ENCODE measurements at places on chromosomes 3 and 15.
A peak's percentile ranks its signal among the peaks of the same experiment; 100 is the strongest.

DNA sequence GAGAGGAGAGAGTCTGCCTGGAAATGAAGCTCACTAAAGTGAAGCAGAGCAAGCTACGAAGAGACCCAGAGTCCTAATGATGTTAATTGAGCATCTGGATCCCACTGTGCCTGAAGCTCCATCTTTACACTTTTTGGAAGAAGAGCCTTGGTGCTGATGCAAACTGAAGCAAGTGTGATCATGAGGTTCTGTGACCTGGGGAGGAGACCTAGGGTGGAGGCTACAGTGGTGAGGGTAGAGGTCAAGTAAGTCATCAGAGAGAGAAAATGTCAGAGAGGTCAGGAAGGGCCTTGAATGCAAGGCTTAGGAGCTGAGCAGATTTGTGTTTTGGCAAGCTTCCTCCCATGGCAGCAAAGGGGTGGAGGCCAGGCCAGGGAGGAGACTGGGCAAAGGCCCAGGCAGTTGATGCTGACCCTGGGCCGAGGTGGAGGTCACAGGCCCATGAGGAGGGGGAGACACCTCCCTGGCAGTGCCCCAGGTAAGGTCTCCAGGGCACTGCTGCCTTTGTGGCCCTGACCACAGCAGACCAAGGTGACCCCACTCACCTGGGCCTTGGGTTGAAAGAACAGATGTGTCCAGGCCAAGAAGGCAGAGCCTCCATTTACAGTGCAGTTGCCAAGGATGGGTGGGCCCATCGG, 1.6 kb downstream of the GRIP2 start:
- no peak for DNase-seq

DNA sequence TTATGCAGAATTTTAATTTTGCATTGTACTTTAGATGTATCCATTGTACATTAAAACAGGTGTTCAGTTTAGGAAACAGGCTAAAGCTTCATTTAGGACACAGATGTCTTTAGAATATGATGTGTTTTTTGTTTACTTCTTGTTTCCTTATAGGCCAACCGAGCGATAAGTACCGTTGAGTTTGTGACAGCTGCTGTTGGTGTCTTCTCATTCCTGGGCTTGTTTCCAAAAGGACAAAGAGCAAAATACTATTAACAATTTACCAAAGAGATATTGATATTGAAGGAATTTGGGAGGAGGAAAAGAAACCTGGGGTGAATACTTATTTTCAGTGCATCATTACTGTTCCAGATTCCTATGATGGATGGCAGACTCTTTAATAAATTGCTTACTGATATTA, 29.4 kb downstream of the PLAAT1 start:
- no peak for DNase-seq

GRCh38 chr3:194310060-194310835, 40.9 kb downstream of the CPN2 start:
- no peak for DNase-seq

GRCh38 chr3:138946663-138947494, at the start of the genes FOXL2 and FOXL2NB:
TSS of gene FOXL2 (minus strand) at chr3:138947137. CDS start at chr3:138946722, 415 bp downstream.
TSS of gene FOXL2NB (plus strand) at chr3:138947217. CDS start at chr3:138947365, 148 bp downstream.
- DNase-seq: peak; percentile 59

DNA sequence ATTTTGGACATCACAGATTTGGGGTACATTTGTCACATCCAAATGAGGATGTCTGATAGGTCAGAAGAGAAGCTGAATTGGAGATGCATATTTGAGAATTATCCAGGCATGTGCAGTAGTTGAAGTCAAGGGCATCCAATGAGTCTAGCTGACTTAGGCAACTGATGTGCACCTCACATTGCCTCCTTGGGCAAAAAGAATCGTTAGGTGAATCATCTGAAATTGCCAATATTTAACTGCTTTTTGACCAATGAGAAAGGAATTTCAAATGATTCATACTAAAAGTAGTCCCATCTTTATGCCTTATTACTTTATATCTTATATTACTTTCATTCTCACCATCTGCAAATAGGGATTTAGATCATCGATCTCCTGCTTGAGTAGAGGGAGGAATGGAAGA, 117.7 kb downstream of the CD47 start:
- no peak for DNase-seq

- DNase-seq: no peak
These were observed 81.6 kb downstream of the ST6GAL1 start for GRCh38 chr3:187011915-187012314.

- DNase-seq: no peak
These were observed 943.6 kb downstream of the DIPK2A start for GRCh38 chr3:144915202-144915601.

DNA sequence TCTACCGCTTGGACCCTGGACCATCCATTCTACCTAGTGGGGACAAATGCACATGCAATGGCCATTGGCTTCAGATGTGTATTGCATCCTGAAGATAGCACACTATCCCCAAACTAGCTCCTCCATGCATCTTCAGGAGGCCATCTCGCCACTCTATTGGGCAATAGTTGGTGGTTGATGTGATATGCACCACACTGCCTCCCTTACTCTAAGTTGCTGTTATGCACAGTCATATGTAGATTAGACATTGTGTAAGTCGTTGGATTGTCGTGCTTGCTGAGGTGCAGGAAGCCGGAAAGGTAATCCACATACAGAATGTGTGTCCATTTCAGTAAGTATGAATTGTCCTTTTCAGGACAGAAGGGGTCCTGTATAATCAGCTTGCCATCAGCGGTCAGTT, 26.7 kb upstream of the PLA2G4D start:
- DNase-seq: no peak

- DNase-seq: no peak
These were observed 102.1 kb upstream of the ETV5 start for GRCh38 chr3:186210852-186211500.

DNA sequence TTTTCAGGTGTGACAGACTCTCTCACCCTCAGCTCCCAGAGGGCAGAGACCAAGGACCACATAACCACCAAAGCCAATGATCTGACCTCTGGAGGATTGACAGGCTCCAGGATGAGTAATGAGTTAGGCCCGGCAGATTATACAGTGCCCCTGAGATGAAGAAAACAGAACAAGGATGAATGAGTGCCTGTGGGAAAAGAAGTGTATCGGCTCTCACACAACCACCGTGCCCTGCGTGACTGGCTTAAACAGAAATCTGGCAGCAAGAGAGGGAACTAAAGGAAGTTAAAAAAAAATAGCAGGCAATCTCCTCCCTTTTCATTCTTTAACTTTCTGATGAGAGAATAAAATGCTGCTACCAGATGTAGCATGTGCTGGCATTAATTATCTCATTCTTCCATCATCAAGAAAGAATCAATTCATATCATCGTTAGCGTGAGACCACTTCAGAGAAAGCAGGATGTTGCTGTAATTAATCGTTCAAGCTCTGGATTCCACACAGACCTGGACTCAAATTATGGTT, 227.5 kb upstream of the COL8A1 start:
- no peak for DNase-seq

GRCh38 chr3:156587760-156588069, 32.8 kb upstream of the SSR3 start:
- DNase-seq: no peak
